ENCODE measurements at places on chromosomes 13 and 19.

DNA sequence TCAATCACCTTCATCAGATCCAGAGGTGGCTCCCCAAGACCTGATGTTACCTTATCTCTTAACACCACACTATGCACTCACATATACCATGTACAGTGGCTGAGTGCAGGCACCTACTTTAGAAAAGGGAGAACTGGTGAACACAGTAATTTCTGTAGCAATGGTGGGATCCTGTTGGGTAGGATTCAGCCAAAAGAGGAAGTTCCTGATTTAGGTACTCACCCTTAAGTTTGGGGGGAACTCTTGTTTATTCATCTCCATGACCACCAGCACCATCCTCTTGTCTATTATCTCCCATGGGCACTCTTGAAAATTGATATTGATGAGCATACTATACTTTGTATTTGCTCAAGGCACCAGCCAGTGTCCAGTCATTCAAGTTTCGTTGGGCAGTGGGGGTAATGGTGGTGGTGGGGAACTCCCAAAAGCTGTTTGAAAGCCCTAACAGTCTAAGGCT is 324.4 kb downstream of the LMO7 start:
- DNase-seq = no peak

DNA sequence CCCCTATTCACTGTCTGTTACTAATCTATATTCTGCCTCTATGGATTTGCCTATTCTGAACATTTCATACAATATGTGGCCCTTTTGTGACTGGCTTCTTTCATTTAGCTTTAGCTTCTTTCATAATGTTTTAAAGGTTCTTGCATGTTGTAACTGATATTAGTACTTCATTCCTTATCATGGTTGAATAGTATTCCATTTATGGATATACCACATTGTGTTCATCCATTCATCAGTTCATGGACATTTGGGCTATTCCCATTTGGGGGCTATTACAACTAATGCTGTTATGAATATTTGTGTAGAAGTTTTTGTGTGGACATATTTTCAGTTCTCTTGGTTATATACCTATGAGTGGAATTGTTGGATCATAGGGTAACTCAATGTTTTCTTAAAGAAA is 44.4 kb upstream of the TDRD3 start:
- no peak for DNase-seq

- DNase-seq = no peak
Observed at GRCh38 chr19:50449236-50449899, 16.7 kb downstream of the MYBPC2 start.

GRCh38 chr19:12985049-12985776 is 10.1 kb upstream of the NFIX start:
- DNase-seq = no peak

GRCh38 chr13:112506046-112506445 is 81.9 kb downstream of the TUBGCP3 start:
- no peak for DNase-seq

DNA sequence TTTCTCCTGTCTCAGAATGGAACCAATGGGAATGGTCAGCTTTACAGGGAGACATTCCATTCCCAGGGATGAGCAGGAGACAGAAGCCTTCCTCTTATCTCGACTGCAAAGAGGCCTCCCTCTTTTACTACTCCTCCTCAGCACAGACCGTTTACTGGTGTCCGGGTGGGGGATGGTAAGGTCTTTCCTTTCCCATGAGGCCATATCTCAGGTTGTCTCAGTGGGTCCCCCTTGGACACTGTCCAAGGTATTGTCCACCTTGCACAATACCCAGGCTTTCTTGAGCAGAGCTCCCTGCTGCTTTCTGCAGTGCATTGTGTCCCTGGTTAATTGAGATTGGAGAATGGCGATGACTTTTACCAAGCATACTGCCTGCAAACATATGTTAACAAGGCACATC is 7.5 kb upstream of the ZNF808 start:
- DNase-seq = no peak

DNA sequence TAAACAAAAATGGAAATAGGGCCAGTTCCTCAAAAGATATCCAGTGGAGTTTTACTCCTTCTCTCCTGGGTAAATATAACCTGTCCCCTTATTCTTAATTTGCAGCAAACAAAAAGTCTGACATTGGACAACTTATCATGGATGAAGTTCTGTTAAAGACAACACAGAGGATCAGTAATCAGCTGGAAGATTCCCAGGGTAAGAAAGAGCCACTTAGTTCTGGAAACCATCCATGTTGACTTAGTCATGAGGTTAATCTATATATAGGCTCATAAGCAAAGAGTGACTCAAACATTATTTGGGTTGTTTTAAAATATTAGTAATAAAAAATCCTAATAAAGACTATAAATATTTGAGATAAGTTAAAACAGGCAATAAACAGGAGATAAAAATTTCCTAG is 40.5 kb upstream of the EBPL start:
- DNase-seq = peak; percentile 32

DNA sequence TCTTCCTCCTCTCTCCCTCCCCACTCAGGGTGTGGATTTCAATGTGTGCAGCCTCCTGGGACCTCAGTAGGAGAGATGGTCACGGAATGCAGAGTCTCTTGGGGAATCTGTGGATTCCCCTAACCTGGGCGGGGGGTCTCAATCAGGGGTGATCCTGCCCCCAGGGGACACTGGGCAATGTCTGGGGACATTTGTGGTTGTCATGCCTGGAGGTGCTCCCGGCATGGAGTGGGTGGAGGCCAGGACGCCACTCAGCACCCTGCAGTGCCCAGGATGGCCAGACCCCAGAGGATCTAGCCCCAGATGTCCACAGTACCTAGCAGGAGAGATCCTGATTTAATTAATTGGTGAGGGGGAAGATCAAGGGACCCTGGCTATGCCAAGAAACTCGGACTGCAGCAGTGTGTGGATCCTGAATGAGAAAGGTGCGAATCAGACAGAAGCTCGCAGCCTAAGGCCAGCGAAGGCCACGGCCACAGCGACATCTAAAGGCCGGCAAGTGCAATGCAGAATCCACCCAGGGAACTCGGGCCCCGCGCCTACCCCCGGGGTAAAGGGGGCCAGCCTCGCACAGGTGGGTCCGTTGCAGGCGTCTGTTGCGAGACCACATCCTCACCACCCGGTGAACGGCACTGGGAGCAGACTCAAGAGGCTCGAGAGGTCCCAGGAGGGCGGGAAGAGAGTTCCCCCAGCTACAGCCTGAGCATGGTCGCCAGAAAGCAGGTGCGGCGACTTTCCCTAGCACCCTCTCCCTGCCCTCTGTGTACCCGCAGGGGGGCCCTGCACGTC is 88.8 kb downstream of the GNG7 start:
- DNase-seq = peak; percentile 64

GRCh38 chr19:41552558-41552957 is 23.4 kb upstream of the CEACAM21 start:
- no peak for DNase-seq

GRCh38 chr13:28585561-28585960 is 73.4 kb upstream of the POMP start:
- no peak for DNase-seq

DNA sequence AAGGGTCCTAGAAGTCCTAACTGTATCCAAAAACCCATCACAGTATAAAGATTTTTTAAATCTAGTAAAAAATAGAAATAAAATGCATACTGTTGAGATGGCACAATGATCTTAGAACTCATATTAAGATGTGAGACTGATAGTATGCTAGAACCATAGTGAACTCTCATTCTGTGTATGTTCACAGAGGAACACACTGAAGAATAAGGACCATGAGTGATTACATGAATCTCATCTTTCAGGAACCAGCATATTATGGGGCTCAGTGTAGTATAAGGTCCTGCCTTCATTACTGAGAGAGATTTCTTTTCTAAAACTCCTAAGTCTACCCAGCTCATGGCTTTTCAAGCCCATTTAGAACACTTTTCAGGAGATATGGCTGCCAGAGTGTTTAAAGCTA is 59.8 kb upstream of the RFC3 start:
- DNase-seq = no peak

DNA sequence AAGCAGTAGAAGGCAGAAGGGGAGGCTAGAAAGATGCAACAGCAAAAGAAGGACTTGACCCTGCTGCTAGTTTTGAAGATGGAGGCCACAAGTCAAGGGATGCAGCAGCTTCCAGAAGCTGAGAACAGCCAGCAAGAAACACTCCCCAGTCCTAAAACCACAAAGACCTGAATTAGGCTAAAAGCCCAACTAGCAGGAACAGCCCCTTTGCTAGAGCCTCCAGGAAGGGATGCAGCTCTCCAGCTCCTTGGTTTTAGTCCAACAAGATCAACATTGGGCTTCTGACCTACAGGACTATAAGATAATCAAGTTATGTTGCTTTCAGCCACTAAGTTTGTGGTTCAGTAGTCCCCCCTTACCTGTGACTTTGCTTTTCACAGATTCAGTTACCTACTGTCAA is 10.5 kb upstream of the LATS2 start:
- no peak for DNase-seq

GRCh38 chr19:43799502-43800142 is 2.6 kb downstream of the LYPD5 start:
- no peak for DNase-seq

DNA sequence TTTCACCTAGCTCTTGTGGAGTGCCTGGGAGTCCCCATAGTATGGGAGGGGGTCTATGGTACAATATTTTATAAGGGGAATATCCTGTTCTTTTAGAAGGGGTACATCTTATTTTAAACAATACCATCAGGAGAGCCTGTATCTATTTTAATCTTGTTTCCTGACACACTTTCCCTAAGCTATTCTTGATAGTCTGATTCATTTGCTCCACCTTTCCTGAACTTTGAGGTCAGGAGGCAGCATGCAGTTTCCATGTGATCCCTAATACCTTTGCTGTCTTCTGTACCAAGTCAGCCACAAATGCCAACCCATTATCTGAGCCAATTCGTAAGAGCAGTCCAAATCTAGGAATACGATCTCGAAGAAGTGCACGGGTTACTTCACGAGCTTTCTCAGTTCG is 86.2 kb downstream of the SLC25A15 start:
- DNase-seq = no peak

- DNase-seq = no peak
Observed at GRCh38 chr13:38990693-38991092, at the start of gene STOML3. TSS of gene STOML3 (minus strand) at chr13:38990831. CDS start at chr13:38990721, 110 bp downstream.

DNA sequence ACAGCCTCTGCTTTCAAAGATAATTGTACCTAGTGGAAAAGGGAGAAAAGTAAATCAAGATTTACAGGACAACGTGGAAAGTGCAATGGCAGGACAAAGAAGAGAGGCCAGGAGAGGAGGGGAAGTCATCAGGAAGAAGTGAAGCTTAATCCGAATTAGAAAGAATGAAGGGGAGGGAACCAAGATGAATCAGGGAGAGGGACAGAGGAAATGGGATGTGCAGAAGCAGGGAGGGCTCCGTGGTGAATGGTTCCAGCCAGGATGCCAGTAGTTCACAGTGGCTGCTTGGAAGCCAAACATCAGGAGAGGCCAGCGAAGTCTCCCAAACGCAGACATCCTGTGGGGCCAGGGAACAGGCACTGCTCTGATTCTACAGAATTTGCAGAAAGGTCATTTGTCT is 144.4 kb downstream of the LIG4 start:
- no peak for DNase-seq

DNA sequence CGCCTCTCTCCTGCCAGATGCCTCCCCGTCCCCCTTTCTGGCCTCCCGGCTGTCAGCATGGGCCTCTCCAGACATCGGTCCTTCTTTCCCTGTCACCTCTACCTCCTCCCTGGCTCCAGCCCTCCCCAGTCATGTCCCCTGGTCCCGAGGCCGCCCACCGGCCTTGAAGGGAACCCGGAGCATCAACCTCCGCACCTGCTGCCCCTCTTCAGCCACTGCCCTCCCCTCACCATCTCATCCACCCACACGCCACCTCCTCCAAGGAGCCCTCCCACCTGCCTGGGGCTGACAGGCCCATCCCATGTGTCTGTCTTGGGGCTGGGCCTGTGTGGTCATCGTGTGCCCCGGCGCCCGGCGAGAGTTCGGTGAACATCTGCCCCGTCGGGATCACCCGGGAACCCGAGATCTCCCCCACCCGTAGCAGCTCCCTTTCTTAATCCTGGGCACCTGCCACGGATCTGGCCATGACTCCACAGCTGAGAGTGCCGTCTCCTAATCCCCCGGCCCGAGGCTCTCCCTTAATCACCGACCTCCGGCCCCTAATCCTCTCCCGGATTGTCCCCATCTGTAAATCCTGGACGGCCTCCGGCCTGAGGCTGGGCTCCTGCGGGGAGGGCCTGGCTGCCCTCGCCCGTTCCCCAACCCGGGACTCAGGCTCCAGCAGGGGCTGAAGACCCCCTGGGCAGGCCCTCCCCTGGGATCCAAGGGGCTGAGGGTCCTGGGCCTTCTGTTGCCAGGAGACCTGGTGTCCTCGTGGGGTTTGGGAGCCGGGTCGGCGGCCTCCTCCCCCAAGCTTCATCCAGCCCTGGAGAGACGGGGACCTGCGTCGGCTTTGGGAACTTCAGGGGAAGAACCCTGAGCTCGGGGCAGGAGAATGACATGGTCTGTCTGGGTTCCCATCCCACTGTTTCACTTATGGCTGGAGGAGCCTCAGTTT is 5.9 kb downstream of the HCN2 start:
- DNase-seq = no peak

GRCh38 chr19:33621065-33621785 is 528 bp upstream of the CHST8 start:
- DNase-seq = peak; percentile 33

- DNase-seq = no peak
Observed at GRCh38 chr19:28843761-28844492, 369.0 kb downstream of the UQCRFS1 start.

GRCh38 chr19:50573741-50574461 is 5.7 kb upstream of the LRRC4B start:
- peak; percentile 5 for DNase-seq

- no peak for DNase-seq
Observed at GRCh38 chr13:25248071-25248470, 39.2 kb downstream of the MTMR6 start.

GRCh38 chr13:109707742-109708617 is 78.4 kb downstream of the IRS2 start:
- no peak for DNase-seq

- no peak for DNase-seq
Observed at GRCh38 chr13:94656176-94656575, 54.5 kb downstream of the GPR180 start.

- no peak for DNase-seq
Observed at GRCh38 chr19:18515959-18516358, 5.9 kb downstream of the ELL start.

DNA sequence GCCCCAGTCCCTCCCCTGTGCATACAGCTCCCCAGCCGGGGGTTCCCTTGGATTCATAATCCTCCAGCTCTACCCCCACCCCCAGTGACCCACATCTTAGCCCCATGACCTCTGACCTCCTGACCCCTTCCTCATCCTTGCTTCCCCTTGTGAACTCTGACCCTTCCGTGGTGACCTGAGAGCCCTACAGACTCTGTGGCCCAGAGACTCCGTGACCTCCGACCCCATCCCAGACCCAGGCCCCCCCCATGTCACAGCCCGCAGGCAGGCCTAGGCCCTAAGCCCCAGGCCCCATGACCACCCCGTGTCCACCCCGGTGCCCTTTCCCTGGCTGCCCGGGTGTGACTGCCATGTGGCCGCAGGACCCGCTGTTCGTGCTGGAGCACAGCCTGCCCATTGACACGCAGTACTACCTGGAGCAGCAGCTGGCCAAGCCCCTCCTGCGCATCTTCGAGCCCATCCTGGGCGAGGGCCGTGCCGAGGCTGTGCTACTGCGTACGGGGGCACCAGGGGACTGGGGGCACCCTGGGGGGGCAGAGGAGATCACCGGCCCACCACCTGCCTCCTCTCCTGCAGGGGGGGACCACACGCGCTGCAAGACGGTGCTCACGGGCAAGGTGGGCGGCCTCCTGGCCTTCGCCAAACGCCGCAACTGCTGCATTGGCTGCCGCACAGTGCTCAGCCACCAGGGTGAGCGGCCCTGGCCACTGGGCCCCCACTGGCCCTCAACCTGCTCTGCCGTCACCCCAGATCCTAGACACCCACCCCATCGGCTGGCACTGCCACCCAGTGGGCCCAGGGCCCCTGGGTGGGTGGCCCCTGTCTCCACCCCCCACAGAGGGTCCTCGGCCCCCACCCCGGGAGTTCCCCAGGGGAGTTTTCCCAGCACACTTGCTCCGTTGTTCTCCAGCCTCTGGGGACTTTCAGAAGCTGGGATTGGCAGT is 2.4 kb upstream of the SPIB start:
- DNase-seq = no peak
